NCI-H1092 treated with DMSO at 0.1 percent for 48 hours (cell line): ENCODE measurements at places on chromosomes 7 and 10.

- DNase-seq: no peak
Measured at GRCh38 chr7:153389261-153389660, 629.7 kb downstream of the ACTR3B start.

DNA sequence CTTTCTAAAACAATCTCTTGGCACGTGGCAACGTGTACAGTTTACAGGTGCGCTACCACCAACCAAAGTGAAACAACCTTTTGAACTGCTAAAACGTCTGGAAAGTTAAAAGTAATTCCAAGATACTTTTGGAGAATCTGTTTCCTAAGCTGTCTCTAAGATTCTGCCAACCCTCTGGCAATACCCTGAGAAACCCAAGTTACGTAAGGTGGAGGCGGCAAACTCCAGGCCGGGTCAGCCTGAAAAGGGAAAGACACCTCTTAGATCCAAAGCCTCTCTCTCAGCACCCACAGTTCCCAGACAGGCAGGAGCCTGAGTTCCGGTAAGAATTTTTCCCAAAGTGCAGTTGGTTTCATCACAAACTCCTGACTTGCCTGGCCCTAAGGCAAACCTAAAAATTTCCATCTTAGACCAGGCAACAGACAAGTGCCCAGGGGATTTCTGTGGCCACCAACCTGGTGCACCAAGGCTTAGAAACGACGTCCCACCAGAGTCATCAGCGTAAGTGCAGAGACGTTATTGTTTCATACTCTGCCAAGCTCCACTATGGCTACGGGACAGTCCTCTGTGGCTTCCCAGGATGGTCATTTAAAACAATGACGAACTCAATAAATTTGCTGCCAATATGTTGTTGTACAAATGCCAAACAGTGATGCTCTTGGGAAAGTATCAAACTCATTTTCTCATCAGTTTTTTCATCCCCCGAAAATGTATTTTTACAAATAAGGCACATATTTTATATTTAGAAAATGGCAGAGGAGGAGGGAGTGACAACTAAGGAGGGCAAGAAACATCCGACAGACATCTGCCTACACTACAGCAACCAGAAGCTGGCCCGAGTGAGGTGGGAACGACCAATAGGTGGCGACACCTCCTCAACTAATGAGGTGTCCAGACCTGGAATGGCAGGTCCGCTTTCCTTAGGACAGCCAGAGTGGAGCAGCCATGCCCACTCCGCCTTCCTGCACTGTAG lies 205.8 kb upstream of the FRMD4A start:
- DNase-seq: peak; percentile 15

- DNase-seq: peak; percentile 67
Measured at GRCh38 chr7:99040104-99040958, 103.6 kb downstream of the SMURF1 start.

GRCh38 chr10:25059990-25060389 lies 43.6 kb downstream of the THNSL1 start:
- no peak for DNase-seq

DNA sequence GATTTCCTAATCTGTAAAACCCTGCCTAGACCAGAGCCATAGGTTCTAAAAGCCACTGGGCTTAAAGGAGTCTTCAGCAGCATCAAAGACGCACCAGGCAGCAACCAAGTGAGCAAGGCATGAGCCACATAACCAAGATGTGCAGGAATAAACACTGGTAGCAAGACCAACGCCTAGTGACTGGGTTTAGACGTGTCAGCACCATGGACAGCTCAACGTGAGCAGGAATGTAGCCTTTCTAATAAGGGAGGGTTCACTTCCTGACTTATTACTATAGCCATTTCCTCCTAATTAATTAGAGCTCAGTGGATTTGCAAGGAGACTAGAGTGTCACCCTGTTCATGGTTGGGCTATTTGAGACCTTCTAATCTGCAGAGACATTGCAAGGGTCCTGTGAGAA lies 223.7 kb downstream of the LHFPL3 start:
- DNase-seq: no peak
